ENCODE measurements at places on chromosomes 1 and 21.

GRCh38 chr1:103218821-103219220, 110.5 kb upstream of the COL11A1 start:
- H3K4me1 ChIP-seq = no peaks in the 10 kb centered on the region
- H3K4me3 ChIP-seq = no peak overlapping the region
- H3K27ac ChIP-seq = no peak overlapping the region
- no peak for DNase-seq
- no peaks in the 10 kb centered on the region for H3K36me3 ChIP-seq

GRCh38 chr1:65921446-65921845, 128.8 kb downstream of the PDE4B start:
- no peak overlapping the region for H3K27ac ChIP-seq
- no peak overlapping the region for H3K4me3 ChIP-seq
- H3K4me1 ChIP-seq = no peaks in the 10 kb centered on the region
- H3K36me3 ChIP-seq = no peaks in the 10 kb centered on the region

DNA sequence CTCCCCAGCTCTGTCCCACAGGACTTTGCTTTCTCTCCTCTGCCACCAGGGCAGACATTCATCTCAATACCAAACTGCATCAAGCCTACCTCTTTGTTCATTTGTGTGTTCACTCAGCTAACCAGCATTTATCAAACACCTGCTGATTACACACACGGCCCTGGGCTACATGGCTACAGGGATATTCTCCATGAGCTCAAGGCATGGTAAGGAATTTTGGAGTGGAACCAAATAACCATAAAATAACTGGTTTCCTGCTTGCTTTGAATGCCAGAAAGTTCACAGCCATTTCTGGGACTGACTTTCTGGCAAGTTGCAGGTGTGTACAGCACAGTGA, 54.6 kb downstream of the LDLRAD2 start:
- peaks cover 38% of the 10 kb centered on the region for H3K36me3 ChIP-seq
- DNase-seq = no peak
- peaks cover 17% of the 10 kb centered on the region for H3K4me1 ChIP-seq

DNA sequence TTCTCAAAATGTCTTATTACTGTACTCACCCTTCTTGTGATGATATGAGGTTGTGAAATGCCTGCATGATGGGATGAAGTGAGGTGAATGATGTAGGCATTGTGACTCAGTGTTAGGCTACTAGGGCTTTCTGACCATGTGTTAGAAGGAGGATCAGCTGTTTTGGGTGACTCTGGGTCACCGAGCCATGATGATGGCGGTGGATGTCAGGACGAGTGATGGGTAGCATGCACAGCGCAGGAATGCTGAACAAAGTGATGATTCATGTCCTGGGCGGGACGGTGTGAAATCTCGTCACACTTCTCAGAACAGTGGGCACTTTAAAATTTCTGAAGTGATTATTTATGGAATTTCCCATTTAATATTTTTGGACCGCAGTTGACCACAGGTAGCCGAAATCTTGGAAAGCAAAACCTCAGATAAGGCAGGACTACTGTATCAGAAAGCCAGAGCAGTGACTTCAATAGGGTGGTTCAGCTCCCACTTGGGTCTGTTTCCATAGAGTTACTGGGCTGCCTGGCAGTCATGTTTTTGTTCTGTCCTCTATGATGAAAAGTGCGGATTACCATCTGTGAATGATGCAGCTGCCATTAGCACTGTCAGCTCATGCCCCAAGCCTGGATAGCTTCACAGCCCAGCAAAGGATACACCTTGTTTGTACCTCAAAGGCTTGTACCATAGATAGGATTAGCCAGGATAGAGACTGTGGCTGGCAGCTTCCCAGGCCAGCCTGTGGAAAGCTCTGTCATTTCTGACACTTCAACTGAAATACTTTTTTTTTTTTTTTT, 26.6 kb downstream of the IL6R start:
- H3K27me3 ChIP-seq = no peaks in the 10 kb centered on the region
- H3K36me3 ChIP-seq = peaks cover 4% of the 10 kb centered on the region
- peak overlapping the region; percentile 95 for H3K27ac ChIP-seq
- DNase-seq = peak; percentile 98

GRCh38 chr1:66138613-66139012, 345.9 kb downstream of the PDE4B start:
- no peaks in the 10 kb centered on the region for H3K36me3 ChIP-seq
- H3K27me3 ChIP-seq = no peaks in the 10 kb centered on the region
- no peak overlapping the region for H3K4me3 ChIP-seq
- H3K27ac ChIP-seq = no peak overlapping the region
- no peak for DNase-seq

- H3K27ac ChIP-seq = no peak overlapping the region
- peaks cover 18% of the 10 kb centered on the region for H3K36me3 ChIP-seq
- H3K27me3 ChIP-seq = no peaks in the 10 kb centered on the region
- no peak for DNase-seq
Observed at GRCh38 chr21:45530423-45531113, 11.7 kb downstream of the SLC19A1 start.

- no peak for DNase-seq
- no peak overlapping the region for H3K4me3 ChIP-seq
- H3K36me3 ChIP-seq = no peaks in the 10 kb centered on the region
- H3K27ac ChIP-seq = no peak overlapping the region
Observed at GRCh38 chr1:159556931-159557369, 21.1 kb upstream of the OR10J5 start.

- no peak overlapping the region for H3K4me3 ChIP-seq
- H3K4me1 ChIP-seq = peaks cover 3% of the 10 kb centered on the region
- no peak overlapping the region for H3K27ac ChIP-seq
- no peaks in the 10 kb centered on the region for H3K27me3 ChIP-seq
- no peaks in the 10 kb centered on the region for H3K36me3 ChIP-seq
- no peak for DNase-seq
Observed at GRCh38 chr1:232468249-232468648, 161.7 kb downstream of the SIPA1L2 start.

- no peak overlapping the region for H3K27ac ChIP-seq
- DNase-seq = no peak
- no peaks in the 10 kb centered on the region for H3K36me3 ChIP-seq
- no peak overlapping the region for H3K4me3 ChIP-seq
- H3K27me3 ChIP-seq = no peaks in the 10 kb centered on the region
Observed at GRCh38 chr1:161374373-161374772, 6.7 kb upstream of the CFAP126 start.

- no peak overlapping the region for H3K27ac ChIP-seq
- H3K4me1 ChIP-seq = peaks cover 9% of the 10 kb centered on the region
- no peak overlapping the region for H3K4me3 ChIP-seq
- H3K27me3 ChIP-seq = no peaks in the 10 kb centered on the region
- H3K36me3 ChIP-seq = no peaks in the 10 kb centered on the region
Observed at GRCh38 chr1:84795966-84796600, 96.9 kb downstream of the LPAR3 start.

DNA sequence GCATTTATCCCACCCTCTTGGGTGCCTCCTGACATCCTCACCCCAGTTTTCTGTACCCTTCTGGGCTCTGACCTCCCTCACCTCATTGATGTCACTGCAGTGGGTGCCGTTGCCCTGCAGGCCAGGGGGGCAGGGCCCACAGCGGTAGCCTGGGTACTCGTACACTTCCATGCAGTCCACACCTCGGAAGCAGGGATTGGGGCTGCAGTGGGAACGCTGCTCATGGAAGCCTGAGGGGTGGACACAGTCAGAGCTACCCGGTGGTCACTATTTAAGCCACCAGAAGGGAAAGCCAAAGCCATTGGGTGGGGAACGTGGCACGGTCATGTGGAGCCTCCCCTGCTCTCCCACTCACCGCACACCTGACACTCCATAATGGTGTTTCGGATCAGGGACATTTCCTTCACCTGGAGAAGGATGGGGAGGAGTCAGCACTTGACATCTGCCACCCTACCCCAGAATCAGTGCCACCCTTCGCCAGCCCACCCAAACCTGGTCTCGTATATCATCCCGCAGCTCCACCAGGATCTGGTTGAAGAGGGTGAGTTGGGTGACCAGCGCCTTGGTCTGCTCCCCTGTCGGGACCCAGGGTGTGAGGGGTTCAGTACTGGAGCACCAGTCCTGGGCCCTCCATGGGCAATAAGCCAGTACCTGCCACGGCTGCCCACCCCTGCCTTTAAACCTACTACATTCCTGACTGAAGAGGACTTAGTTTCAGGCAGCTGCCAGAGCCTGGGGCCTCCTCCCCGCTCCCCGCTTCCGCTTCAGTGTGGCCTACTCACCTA, 4.8 kb downstream of the THBS3 start:
- peaks cover 8% of the 10 kb centered on the region for H3K4me1 ChIP-seq
- H3K27ac ChIP-seq = no peak overlapping the region
- peaks cover 3% of the 10 kb centered on the region for H3K36me3 ChIP-seq
- H3K4me3 ChIP-seq = no peak overlapping the region
- H3K27me3 ChIP-seq = no peaks in the 10 kb centered on the region
- DNase-seq = no peak

- DNase-seq = no peak
- H3K4me1 ChIP-seq = peaks cover 11% of the 10 kb centered on the region
- H3K36me3 ChIP-seq = no peaks in the 10 kb centered on the region
- peak overlapping the region; percentile 40 for H3K27ac ChIP-seq
- H3K27me3 ChIP-seq = no peaks in the 10 kb centered on the region
Observed at GRCh38 chr1:234478152-234478480, 863 bp downstream of the TARBP1 start.

DNA sequence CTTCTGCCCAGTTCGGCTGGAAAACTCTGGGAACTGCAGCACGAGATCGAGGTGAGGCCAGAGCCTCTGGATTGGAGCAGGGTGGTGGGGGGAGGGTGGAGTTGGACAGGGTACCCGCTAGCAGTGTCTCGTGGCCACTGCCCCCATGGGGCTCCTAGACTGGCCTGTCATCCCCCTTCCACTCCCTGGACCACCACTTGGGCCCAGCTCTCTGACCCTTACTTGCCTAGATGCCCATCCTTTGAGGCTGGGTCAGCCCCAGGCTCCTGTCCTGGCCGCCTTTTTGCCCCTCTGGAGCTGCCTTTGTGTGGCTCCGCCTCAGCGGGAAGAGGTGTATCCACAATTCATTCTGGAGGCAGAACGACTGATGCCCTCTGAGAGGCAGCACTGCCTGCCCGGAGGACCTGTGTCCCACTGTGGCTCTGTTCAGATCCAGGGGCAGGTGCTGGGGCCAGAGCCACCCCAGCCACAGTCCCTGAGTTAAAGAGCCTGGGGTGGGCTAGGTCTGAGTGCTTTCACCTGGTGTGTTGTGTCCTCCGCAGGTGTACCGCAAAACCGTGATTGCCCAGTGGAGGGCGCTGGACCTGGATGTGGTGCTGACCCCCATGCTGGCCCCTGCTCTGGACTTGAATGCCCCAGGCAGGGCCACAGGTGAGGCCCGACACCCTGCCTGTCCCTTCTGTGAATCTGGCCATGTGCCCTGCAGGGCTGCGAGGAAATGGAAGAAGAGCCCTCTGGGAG, 17.7 kb downstream of the FAAH start:
- no peak for DNase-seq
- H3K4me3 ChIP-seq = no peak overlapping the region
- no peaks in the 10 kb centered on the region for H3K36me3 ChIP-seq
- no peaks in the 10 kb centered on the region for H3K27me3 ChIP-seq

GRCh38 chr1:58441699-58442098, 104.8 kb downstream of the OMA1 start:
- no peak overlapping the region for H3K4me3 ChIP-seq
- DNase-seq = no peak
- no peaks in the 10 kb centered on the region for H3K27me3 ChIP-seq
- H3K36me3 ChIP-seq = no peaks in the 10 kb centered on the region
- H3K4me1 ChIP-seq = no peaks in the 10 kb centered on the region
- no peak overlapping the region for H3K27ac ChIP-seq

DNA sequence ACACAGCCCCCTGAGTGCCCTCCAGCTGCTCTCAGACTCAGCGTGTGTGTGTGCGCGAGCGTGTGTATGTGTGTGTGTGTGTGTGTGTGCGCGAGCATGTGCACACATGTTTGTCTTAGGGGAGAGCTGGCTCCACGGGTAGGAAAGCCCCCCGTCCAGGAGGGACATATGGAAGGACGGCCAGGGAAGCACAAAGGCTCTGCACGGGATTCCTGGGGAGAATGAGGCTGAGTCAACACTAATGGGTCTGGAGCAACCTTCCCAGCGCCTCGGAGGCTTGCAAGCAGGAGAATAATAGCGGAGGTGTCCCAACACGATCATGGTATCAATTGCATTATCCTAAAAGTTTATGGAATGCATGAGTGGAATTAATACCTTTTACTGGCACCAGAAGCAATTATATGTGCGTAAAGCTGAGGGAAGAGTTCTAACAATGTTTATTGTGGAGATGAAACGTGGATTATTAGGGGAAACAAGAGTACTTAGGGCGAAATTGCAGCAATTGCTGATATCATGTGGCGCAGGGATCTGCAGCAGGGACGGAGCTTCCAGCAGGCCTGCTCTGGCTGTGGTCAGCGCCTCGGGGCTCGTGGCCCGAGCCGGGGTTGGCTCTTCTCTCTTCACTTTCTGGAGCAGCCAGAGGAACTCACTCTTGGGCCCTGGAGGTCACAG, 40.3 kb upstream of the CCDC27 start:
- peaks cover 22% of the 10 kb centered on the region for H3K27me3 ChIP-seq
- peak overlapping the region; percentile 6 for H3K4me3 ChIP-seq
- peak; percentile 70 for DNase-seq
- no peaks in the 10 kb centered on the region for H3K36me3 ChIP-seq
- H3K4me1 ChIP-seq = peaks cover 52% of the 10 kb centered on the region

DNA sequence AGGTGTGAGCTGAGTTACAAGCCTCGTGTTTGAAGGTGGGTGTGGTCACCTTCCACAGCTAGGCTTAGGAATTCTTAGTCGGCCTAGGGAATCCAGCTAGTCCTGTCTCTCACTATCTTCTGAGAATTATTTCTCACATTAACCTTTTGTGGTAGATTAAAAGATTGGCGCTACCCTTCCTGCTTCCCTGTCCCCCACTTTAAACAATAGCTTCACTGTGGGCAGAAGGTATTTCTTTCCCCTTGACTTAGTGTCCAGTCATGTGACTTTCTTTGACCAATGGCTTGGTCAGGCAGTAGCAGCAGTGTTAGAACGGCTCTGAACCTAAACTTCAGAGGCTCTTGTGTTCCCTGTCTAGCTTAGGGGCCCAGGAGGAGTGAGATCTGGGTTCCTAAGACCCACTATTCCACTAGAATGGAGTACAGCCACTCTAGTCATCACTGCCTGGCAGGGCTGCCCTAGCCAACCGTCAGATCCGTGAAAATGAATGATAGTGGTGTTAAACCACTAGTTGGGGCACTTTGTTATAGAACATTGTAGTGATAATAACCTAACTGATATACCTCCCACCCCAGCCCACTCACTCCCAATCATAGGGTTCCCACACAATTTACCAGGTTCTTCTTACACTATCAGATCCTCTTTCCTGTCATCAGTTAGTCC, 13.9 kb upstream of the C1orf141 start:
- DNase-seq = no peak
- H3K27ac ChIP-seq = no peak overlapping the region
- H3K4me3 ChIP-seq = no peak overlapping the region
- H3K27me3 ChIP-seq = no peaks in the 10 kb centered on the region
- H3K36me3 ChIP-seq = no peaks in the 10 kb centered on the region

GRCh38 chr1:30258876-30259275, 464.5 kb downstream of the MATN1 start:
- no peaks in the 10 kb centered on the region for H3K36me3 ChIP-seq
- H3K4me1 ChIP-seq = no peaks in the 10 kb centered on the region
- peaks cover 5% of the 10 kb centered on the region for H3K27me3 ChIP-seq
- DNase-seq = no peak

All from keratinocyte (primary cell).